Dorsolateral prefrontal cortex (tissue), 122 donors: ENCODE measurements at places on chromosomes 13 and 19.

DNA sequence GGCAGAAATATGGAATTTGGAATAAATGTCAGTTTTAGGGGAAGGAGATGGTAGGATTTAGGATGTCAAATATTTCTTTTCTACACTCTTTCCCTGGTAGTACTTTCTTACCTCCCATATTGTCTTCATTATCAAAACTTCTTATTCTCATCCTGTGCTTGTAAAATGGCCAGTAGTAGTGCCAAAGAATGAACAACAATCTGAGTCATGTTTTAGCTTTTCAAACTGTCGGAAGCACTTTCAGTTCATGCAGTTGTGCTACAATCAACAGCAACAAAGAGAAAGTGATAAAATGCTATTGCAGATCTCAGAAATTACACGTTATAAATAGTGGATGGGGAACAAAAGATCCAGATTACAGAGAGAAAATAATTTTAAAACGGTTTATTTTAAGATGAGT is 193.7 kb upstream of the RXFP2 start:
- DNase-seq, result no peak

DNA sequence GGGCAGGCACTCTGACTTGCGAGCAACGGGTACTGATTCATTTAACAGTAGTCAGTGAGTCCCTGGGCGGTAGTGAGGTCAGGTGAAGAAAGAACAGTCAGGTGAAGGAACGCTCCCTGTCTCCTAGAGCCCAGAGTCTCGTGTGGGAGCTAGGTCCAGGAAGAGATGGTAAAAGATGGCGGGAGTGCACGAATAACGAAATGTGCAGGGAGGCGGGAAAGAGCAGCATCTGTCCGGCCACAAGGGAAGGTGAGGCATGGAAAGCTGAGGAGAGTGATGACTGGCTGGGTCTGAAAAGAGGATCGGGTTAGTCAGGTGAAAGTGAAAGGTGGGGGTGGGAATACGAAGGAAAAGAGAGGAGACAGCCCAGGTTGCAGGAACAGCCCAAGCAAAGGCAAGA is 63.9 kb upstream of the SLC15A1 start:
- no peak for DNase-seq

- DNase-seq, result no peak
Measured at GRCh38 chr13:112892426-112893206, 76.4 kb upstream of the MCF2L start.

DNA sequence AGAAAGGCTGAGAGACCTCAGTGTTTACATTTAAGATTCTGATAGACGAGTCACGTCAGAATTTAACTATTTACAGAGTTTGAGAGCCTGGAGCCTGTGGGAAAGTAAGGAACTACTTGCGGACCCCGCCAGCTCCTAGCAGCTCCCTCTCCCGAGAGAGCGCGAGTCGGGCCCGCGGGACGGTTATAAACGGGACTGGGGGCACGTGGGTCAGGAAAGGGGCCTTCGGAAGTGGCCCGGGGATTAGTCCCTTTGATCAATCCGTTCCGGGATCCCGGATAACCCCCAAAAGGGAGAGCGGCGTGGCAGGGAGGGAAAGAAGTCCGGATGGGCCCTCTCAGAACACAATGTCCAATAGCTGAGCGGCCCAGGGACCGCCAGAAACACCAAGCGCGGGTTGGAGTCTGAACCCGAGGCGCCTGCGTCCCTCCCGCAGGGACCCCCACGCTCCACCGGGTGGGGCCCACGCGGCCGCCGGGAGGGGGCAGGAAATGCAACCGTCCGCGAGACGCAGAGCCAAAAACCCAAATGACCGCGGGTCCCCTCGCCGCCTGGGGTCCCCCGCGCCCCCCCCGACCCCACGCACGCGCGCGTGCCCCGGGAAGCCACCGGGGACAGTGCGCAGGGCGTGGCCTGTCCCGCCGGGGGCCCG is 3.6 kb downstream of the ZIC5 start:
- no peak for DNase-seq

GRCh38 chr13:112710855-112711527 is 21.2 kb downstream of the ATP11A start:
- DNase-seq, result no peak

- no peak for DNase-seq
Measured at GRCh38 chr13:99357131-99357596, 50.0 kb upstream of the GPR183 start.

DNA sequence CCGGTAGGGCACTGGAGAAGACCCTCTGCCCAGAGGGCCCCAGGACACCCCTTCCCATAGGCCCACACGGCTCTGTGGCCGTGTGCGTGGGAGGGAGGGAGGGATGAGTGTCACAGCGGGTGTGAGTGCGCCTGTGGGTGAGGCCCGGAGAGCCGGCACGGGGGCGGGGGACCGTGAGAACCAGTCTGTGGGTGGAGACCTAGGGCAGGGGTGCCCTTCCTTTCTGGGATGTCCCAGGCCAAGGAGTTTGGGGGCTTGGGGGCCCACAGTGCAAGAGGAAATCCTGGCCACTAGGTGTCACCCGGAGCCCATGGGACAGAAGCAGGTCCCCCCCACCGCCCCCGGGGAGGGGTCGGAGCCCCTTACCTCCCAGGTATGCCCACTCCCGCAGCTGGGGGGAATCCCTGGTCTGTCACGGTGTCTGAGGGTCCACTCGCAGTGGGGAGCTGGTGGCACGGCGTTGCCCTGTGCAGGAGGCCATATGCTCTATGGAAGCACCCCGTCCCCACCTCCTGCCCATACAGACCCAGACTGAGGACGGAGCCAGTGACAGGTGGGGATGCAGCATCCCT is 16.0 kb upstream of the SLC7A10 start:
- DNase-seq, result no peak

GRCh38 chr19:39643591-39643990 is 12.1 kb upstream of the LGALS16 start:
- DNase-seq, result no peak

DNA sequence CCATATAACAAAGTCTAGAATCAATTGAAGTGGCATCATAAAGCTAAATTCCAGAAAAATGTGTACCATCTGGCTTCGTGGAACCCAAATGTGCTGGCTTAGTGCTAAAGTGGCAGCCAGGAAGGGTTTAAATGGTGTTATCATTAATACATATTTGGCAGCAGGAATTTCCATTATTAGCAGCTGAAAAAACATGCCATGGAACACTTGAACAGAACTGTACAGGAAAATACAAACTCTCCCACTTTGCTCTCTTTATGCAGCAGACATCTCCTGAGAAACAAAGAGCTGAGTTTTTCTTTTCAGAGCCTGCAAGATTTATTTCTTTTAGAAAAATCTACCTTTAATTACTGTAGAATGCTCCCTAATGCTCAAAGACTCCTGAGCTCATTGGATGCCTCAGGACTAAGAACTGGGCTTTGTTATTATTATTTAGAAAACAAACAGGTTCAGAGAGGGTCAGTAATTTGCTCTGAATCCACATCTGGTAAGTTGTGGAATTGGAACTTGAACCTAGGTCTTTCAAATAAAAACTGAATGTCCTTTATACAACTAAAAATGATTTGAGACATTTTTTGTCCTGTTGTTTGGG is 179.0 kb downstream of the LACC1 start:
- no peak for DNase-seq
